ENCODE measurements at places on chromosomes 11 and 22.

GRCh38 chr22:39664485-39665200 lies 94.1 kb downstream of the CACNA1I start:
- DNase-seq, result no peak

DNA sequence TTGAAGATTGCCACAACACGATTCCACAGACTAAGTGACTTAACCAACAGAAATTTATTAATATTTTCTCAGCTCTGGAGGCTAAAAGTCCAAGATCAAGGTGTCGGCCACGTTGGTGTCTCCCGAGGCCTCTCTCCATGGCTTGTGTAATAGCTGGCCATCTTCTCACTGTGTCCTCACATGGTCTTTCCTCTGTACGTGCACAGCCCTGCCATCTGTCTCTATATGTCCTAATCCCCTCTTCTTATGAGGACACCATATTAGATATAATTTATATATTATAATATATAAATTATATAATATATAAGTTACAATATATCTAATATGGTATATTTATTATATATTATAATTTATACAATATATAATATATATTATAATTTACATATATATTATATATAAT lies 25.1 kb upstream of the SCGB1A1 start:
- DNase-seq, result no peak

DNA sequence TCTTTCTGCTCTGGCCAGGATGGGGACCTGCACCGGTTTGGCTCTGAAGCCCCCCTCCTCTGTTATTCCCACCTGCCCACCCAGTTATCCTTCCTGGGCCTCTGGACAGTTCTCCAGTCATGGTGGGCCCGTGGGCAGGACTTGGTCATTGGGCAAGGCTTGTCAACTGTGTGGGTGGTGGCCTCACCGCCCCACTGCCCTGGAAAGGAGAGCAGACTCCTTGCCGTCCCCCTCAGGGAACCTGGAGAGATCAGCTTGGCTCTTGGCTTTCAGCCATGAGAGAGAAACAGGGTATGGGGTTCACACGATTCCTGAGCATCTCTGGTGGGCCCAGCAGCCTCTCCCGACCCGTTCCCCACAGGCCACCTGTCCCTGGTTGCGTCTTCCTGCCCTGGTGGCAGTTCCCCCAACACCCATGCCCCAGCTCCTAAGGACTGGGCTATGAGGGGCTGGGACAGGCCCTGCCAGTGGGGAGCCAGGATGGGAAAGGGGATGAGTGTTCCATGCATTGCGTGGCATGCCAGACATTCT lies 92.3 kb downstream of the MORC2 start:
- DNase-seq, result no peak

DNA sequence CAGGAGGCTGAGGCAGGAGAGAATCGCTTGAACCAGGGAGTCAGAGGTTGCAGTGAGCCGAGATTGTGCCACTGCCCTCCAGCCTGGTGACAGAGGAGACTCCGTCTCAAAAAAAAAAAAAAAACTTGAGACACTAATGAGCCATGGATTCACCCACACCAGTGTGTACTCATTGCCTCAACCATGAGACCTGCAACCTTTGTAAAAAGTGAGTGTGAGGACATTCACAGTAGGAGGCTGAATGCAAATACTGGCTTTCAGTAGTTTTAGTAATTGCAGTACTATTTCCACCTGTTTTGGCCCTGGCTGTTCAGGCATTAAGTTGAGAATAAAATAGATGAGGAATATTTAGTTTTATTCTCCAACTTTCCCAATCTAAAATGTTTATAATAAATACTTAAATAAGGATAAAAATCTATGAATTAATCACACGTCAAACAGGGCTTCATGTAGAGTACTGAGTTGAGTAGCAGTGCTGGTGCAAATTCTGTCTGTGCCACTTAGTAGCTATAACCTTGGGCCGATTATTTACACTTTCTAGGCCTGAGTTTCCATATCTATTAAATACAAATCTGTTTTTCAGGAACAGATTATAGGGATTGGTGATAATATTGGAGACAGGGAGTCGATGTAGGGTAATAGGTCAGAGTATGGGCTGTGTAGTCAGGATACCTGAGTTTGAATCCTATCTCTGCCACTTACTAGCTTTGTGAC lies 72.8 kb downstream of the PPP2R1B start:
- no peak for DNase-seq

DNA sequence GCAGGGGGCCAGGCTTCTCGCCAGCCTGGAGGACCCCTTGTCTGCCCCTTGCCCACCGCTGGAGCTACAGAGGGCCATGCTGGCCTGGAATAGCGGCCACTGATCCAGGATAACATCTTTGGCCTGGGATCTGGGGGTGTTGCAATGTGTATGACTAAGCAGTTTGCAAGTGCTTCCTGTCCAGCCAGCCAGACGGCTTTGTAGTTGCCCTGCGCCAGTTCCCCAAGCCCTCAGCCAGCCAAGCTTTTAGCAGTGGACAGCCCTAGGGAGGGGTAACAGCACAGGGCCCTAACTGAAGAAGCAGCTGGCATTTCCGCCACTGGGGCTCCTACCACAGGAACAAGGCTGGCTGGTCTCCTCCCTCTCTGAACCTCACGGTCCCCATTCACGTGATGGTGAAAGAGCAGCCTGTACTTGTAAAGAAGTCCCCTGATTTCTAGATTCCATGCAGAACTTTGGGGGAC lies 32.1 kb downstream of the UQCR10 start:
- no peak for DNase-seq

- DNase-seq, result no peak
These were observed 162.6 kb downstream of the BUD13 start for GRCh38 chr11:116610190-116610589.

DNA sequence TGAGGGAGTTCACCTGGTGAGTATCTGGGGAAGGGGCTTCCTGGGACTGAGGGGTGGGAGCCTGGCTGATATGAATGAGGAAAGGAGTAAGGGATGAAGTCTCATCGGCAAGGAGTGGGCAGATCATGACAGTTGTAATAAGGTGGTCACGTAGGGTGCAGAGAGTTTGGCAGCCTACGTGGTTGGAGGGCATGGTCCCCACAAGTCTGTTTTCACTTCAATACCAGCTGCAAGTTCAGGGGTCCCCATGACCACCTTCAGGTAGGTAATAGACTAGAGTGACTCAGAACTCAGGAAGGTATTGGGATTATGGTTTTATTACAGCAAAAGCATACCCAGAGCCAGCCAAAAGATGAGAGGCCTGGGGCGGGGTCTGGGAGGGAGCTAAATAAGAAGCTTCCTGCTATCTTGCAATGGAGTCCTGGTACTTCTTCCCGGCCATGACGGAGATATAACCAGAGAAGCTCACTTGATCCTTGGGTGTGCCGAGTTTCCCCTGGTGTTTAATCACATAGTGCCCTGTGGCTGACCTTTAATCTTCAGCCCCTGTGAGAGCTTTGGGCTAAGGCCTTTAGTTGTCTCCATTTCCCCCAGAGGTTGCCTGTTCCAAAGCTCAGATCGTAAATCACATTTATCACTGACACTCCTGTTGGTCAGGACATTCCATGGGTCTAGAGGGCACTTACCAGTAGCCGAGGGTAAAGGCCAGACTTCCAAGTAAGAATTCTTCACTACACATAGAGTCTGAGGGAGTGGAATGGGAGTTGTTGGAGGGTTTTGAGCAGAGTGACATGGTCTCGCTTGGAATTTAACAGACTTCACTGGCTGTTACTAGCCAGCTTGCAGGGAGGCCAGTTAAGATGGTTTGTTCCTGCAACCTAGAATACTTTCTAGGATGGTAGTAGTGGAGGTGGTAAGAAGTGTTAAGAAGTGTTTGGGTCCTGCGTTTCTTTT lies 9.1 kb downstream of the SLC3A2 start:
- DNase-seq, result no peak

GRCh38 chr11:66466225-66467033 lies at the start of gene PELI3:
Gene PELI3, plus strand, starts transcription at chr11:66466905. Its CDS starts 1,224 bp downstream, at chr11:66468129.
- DNase-seq, result peak; percentile 93

GRCh38 chr11:15334766-15335165 lies 220.0 kb downstream of the INSC start:
- DNase-seq, result no peak

DNA sequence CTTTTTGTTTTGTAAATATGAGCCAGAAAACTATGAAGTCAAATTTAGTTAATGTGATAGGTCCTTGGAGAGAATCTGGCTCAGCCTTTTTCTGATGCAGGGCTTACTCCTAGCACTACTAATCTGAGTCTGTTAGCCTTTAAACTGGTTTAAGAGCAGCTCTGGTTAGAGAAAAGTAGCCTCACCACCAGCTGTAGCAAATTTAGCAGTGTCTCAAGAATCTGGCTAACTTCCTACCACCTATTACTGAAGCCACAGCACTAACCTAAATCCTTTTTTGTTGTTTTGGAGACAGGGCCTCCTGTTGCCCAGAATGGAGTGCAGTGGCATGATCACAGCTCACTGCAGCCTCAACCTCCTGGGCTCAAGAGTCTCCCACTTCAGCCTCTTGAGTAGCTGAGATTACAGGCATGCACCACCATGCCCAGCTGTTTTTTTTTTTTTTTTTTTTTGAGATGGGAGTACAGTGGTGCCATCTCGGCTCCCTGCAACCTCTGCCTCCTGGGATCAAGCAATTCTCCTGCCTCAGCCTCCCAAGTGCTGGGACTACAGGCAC lies 13.9 kb downstream of the RBM4B start:
- DNase-seq, result no peak

DNA sequence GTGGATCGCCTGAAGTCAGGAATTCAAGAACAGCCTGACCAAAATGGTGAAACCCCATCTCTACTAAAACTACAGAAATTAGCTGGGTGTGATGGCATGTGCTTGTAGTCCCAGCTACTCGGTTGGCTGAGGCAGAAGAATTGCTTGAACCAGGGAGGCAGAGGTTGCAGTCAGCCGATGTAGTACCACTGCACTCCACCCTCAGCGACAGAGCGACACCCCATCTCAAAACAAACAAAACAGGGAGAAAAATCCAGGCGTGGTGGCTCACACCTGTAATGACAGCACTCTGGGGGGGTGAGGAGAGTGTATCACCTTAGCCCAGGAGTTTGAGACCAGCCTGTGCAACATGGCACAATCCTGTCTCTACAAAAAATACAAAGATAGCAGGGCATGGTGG lies 802.3 kb upstream of the ARHGAP42 start:
- DNase-seq, result no peak

- no peak for DNase-seq
These were observed 904.4 kb downstream of the BRD1 start for GRCh38 chr22:48923165-48923865.

DNA sequence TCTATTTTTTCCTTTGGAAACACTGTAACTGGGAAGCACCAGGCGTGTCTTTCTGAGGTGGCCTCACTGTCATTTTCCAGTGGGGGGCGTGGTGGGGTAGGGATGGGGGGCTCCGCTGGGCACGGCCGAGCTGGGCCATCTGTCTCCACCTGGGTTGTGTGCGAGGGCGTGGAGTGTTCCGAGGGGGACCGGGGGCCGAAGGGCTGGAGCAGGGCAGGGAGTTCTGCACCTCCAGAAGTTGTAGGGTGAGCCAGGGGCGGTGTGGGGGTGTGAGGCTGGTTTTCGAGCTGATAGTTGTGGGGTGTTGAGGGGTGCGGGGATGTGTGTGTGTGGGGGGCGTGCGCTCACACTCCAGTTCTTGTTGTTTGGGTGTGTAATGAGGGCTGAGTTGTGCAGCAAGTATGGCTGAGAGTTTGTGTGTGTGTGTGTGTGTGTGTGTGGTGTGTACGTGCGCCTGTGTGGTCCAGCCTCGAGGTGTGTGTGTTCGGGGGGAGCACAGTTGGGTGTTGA lies 10.8 kb downstream of the YPEL4 start:
- DNase-seq, result no peak

GRCh38 chr11:131546218-131546895 lies 175.9 kb downstream of the NTM start:
- DNase-seq, result no peak

Data from stimulated activated CD8-positive, alpha-beta memory T cell treated with anti-CD3 and anti-CD28 coated beads, Interleukin-2, amount 100 ng/mL, for 1 hour (primary cell).